Activated CD4-positive, CD25-positive, alpha-beta regulatory T cell treated with anti-CD3 and anti-CD28 coated beads, Interleukin-2, amount 50 U/mL, for 72 hours (primary cell): ENCODE measurements at places on chromosomes 5 and 9.

- DNase-seq = no peak
These were observed 41.5 kb upstream of the MAP1B start for GRCh38 chr5:72065751-72066255.

DNA sequence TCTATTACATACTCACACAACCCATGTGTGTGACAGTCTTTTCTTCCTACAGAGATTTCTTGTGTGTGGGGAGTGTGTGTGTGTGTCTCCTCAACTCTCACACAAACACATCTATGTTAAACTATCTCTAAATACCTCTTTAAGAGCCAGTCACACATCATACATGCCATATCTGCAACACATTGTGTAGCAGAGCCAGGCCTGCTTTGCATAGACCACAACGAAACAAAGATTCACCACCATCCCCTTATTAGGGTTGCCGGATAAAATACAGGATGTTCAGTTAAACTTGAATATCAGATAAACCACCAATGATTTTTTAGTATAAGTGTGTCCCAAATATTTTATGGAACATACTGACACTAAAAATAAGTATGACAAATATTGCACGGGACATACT, 2.3 kb downstream of the FAM170A start:
- no peak for DNase-seq

DNA sequence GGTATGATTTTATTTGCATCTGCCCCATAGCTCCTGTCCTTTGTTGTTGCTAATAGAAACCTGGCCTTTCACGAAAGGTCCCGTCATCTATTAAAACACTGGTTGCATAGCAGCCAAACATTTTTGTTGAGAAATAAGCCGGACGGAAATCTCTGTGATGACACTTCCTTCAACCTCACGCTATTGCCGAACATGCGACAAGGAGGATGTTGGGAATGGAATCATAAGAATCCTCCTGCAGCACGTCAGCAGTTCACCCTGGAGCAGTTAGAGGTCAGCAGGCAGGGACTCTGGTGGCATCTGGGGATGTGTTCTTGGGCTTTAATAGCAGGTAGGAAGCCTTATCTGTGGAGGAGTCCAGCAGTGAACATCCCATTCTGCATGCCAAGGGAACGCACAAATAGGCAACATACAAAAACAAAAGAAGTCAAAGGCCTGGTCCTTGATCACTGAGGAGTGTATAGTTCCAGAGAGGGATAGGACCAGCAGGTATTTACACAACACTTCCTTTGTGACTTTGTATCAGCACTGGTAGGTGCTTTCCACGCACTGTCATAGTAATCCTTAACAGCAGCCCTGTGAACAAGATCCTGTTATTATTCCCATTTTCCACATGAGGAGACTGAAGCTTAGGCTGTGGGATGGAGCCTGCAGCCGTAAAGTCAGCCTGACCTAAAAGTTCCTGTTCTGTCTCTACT, 33.4 kb downstream of the ARHGAP26 start:
- DNase-seq = no peak

GRCh38 chr9:91362051-91362611, 413 bp upstream of the AUH start:
- no peak for DNase-seq

- no peak for DNase-seq
These were observed 126.0 kb upstream of the DHFR start for GRCh38 chr5:80780761-80781285.

- DNase-seq = no peak
These were observed 73.7 kb downstream of the MPDZ start for GRCh38 chr9:13205824-13206223.

DNA sequence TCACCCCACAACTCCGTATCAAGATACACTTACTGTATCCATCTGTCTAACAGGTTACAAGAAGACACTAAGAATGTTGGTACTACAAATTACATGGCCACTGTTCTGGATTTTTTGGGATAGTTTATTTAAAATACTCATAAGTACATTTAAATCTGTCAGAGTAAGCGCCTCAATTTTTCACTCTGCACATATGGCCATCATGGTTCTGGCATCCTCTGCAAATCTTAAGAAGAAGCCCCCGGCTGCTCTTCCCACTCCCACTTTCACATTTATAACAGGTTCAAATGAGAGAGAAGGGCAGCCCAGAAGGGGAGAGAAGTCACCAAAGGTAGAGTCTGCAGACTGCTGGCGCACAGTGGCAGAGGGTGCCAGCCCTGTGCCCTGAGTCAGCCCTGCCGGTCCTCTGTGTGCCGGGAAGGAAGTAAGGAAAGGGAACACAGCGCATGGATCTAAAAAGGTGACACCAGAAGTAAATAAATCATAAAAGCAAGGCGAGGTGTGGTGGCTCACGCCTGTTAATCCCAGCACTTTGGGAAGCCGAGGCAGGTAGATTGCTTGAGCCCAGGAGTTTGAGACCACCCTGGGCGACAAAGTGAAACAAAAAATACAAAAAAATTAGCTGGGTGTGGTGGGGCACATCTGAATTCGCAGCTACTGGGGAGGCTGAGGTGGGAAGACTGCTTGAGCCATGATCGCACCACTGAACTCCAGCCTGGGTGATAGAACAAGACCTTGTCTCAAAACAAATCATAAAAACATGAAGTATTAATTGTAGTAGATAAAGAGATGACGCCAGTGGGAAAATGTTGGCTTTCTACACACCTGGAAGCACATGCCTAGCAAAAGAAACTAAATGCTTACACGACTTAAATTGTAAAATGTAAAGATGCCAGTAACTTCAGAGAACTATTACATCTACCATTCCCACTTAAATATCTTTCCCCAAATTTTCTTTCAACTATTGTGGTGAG, 30.0 kb downstream of the RNF130 start:
- no peak for DNase-seq

- DNase-seq = no peak
These were observed 7.2 kb upstream of the ADGRV1 start for GRCh38 chr5:90551376-90551775.

DNA sequence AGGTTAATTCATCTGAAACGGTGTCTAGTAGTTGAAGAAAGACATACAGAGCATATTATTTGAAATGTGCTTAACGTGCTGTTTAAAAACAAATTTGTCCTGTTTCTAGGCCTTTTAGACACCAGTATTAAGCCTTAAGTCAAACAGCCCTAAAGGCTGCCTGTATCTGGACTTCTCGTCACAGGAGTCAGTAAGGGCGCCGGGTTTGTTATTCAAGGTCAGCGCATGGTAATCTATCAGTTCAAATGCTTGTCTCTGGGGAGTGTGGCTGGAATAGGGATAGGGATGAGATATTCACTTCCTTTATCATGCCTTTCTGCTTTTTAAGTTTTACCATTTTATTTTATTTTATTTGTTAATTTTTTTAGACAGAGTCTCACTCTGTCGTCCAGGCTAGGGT, 9.4 kb upstream of the CNOT6 start:
- DNase-seq = no peak

GRCh38 chr9:116081435-116082115, 72.0 kb upstream of the PAPPA start:
- no peak for DNase-seq

DNA sequence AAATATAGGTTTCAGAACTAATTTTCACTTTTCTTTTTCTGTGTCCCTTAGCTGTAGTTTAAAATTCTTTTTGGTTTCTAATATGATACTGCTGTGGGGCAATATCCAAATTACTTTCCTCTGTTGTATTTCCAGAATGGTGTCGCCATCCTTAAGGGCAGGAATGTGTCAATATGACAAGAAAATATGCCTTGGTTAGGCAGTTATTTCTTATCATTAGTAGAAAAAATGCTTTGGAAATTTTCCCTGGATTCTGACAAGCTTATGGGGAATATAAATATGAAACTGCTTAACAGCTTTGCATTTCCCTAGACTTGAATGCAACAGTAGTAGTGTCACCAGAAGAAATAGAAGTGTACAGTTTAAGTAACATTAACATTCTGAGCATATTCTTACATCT, 29.4 kb downstream of the ANKRD34B start:
- DNase-seq = no peak

DNA sequence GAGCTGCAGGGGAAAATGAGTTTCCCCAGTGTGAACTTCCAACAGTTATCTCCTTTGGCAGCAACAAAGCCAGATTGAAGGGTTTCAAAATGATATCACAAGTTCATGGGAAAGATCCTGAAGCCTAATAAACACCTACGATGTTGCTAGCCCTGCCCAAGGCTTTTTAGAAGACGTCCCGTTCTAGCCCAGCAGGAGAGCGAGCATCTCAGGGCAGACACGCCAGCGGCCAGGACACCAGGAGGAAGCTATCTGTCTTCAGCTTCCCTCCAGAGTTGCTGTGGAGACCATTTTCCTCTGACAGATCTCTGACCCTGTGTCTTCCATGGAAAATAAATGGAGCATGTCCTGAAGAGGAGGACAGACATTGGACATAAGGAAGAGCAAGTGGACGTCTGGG, 98.4 kb downstream of the FBXO38 start:
- no peak for DNase-seq

- DNase-seq = no peak
These were observed 129.1 kb downstream of the PLK2 start for GRCh38 chr5:58330781-58331180.

DNA sequence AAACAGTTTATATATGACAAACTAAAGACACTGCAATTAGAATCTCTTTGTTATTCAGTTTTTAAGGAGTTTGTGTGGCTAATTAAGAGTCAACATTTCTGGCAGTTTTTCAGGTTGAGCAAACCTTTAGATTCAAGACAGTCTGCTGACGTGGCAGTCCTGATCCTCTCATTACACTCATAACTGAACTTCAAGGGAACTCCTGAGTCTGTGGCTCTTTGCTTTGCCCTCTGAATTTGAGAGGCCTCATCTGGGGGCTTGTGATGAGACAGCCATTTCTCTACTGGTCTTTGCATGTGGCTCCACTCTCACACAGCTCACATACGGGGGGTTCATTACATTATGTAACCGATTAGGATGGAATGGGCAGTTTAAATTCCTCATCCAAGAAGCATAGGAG, 182.9 kb upstream of the MEF2C start:
- DNase-seq = no peak

GRCh38 chr5:38576442-38576841, 20.0 kb upstream of the LIFR start:
- DNase-seq = no peak

DNA sequence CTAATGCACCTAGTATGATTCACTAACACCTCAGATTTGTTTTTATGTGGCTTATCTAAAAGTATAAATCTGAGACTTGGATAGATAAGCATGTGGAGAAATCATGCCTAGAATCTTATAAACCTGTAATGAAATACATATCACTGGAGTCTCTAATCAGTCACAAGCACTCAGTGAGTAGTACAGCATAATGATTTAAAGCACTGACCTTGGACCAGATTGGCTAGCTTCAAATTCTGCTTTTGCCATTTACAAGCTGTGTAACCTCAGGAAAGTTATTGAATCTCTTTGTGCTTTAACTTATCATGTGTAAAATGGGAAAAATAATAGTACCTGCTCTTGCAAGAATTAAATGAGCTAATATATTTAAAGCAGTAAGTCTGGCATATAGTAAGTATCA, 61.2 kb upstream of the ALDH1A1 start:
- no peak for DNase-seq

DNA sequence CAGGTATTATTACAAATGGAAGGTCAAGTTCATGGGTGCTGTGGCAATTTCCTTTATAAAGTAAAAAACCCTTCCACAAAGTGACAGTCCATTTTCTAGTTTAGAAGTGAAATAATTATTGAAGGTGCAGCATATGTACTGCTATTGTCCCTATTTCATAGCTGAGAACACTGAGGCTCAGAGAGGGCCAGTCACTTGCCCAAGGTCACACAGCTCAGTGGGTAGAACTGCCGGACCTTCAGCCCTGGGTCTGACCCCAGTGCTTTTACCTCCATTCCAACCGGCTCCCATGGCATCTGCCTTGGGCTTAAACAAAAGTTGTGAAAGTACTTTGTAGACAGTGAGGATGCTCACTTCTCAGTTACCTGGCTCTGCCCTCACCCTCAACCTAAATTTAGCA, 150.6 kb upstream of the SMIM23 start:
- DNase-seq = no peak

DNA sequence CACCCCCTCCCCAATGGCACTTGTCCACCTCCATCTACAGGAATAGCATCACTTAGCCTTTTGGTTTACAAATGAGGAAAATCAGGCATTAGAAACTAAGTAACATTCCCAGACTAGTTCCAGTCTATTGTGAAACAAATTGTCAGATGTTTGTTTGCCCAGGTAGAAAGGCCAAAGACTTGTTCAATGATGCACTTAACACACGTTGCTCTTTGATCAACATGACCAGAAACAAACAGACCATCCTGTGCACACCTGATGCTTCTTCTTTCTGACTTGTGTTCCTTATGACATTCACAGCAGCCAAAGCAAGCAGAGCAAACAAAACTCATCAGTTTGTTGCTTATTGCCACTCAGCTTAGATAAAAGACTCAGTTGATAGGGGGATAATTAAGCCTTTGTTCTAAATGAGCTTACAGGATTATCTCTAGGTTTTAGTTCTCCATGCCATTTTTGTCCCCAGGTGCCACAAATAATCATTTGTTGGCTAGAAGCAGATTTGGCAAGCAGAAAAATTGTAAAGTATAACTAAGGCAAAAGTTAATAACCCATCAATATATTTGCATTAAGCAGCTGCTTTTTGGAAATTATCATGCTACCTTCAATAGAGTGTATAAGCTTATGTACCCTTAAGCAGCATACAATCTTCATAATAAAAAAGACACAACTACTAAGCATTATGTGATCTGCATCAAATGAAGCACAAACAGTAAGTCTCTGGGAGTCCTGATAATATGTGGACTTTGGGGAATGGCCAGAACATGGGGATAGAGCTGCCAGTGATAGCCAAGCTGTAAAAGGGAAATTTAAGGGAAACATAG, 26.3 kb upstream of the FST start:
- DNase-seq = no peak

GRCh38 chr9:70494221-70494620, 79.8 kb upstream of the KLF9 start:
- DNase-seq = no peak
